ENCODE measurements at places on chromosomes 11 and 22. TPM values are rescaled to one million over a fixed set of nuclear protein-coding genes. Genes with fewer than 3 reads are reported as not detected.

The RFPL3 gene
- not detected for total RNA-seq

The RPS13 gene
- 1,055 TPM for total RNA-seq

The SHISA8 gene
- not detected for total RNA-seq

GRCh38 chr11:15930442-15931025 is 425.8 kb downstream of the SOX6 start:
- no peak for DNase-seq

- no peak for DNase-seq
Observed at GRCh38 chr11:17572359-17572690, 25.3 kb downstream of the OTOG start.

Measured in activated naive CD8-positive, alpha-beta T cell treated with anti-CD3 and anti-CD28 coated beads, Interleukin-2, amount 10 ng/mL, durations not matched to agents 7 days and 5 days (primary cell).